ENCODE measurements at places on chromosomes 3 and 15.
A peak's percentile ranks its signal among the peaks of the same experiment; 100 is the strongest.

GRCh38 chr15:101445562-101446517 is 43.7 kb downstream of the PCSK6 start:
- peak; percentile 31 for DNase-seq

DNA sequence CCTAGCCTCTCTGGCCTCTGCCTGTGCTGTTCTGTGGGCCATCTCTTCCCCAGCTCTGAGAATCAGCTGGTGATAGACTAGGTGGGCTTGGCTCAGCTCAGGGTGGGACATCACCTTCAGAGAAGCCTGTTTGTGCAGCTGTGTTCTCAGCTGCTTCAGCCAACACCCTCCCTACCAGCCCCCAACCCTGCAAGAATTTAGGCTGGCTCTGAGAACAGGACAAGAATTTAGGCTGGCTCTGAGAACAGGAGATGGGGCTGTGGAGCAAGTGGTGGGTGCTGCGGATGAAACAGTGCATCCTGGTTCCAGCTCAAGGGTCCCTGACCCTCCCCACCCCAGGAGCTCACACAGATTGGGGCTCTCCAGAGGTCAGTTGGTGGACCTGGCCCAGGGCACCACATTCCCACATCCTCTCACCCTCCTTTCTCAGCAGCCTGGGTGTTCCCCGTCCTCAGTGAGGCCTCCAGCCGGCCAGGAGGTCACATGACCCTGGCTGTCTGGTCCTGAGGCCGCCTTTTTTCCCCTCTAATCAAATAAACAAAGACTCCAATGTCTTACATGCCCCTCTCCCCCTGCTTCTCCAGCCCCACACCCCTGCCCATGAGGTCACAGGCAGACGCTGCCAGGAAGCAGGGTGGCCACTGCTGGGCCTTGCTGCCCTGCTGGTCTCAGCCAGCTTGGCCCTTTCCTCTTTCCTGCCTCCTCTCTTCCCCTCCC is 14.9 kb downstream of the PLEKHO2 start:
- DNase-seq: no peak

GRCh38 chr3:25493786-25494185 is 65.7 kb downstream of the RARB start:
- DNase-seq: no peak

DNA sequence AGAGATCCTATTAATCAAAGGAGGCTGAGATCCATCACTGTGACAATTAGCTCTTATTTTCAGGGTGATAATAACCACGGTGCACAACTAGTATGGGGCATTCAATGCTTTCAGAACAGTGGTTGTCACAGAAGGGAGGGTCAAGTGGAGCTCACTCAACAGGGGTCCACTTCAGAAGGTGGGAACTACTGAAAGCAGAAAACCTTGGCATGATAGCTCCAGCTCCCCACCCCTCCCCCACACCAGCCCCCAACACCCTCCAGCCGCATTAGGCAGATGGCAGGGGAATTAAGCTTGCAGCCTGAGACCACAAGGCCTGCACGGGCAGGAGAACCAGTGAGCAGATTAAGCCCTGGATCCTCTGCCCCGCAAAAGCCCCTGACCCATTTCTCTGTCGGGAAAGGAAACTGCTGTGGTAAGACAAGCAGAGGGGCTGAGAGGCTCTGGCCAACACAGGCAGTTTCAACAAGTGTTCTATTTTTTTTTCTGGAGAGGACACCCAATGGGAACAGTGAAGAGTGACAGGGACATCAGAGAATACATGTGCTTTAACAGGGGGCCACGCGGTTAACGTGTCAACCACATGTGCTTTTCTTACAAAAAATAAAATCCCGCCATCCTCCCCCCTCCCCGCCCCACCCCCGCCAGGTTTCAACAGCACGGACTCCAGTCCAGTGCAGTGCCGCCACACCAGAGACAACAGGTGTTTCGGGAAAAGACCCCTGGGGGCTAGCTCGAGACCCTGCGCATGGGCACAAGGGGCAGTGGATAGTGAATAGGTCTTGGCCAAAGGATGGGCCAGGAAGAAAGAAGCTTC is 997 bp downstream of the FYCO1 start:
- no peak for DNase-seq

DNA sequence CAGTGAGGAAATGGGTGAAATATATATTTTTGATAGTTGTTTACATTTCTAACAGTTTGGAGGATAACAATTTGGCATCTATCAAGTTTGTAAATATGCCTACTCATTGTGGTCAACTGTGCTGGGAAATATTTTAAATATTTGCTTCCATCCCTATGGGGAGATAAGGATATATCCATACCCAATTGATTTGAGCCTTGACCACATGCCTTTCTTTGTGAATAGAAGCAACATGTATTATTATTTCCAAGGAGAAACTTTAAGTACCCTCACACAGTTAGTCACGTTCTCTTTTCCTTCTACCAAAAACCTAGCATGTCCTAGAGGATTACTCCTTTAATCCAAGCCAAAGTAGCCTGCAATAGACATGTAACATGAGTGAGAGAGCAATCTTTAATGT is 245.4 kb upstream of the CBLB start:
- no peak for DNase-seq

GRCh38 chr15:35557544-35557943 is 11.6 kb upstream of the DPH6 start:
- DNase-seq: no peak

- DNase-seq: no peak
Observed at GRCh38 chr3:118766306-118766669, 268.4 kb downstream of the IGSF11 start.

DNA sequence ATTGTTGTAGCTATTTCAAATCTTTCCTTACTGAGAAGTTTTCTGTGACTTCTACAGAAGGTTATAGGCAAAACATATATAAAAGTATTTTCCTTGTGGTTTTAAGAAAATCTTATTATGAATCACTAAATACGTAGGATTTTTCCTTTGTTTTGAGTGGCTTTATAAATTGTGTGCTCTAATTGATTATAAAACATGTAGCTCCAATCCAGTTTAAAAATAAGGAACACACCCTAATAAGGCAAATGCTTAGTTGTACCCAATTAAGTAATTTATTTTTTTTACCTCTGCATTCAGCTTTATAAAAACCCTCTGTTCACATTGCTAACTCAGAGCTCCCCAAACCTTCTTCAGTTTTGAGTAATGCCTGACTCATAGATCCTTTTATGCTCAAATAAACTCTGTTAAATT is 408.0 kb downstream of the NAALADL2 start:
- DNase-seq: no peak

- DNase-seq: no peak
Observed at GRCh38 chr3:25094932-25095685, 333.0 kb upstream of the RARB start.

DNA sequence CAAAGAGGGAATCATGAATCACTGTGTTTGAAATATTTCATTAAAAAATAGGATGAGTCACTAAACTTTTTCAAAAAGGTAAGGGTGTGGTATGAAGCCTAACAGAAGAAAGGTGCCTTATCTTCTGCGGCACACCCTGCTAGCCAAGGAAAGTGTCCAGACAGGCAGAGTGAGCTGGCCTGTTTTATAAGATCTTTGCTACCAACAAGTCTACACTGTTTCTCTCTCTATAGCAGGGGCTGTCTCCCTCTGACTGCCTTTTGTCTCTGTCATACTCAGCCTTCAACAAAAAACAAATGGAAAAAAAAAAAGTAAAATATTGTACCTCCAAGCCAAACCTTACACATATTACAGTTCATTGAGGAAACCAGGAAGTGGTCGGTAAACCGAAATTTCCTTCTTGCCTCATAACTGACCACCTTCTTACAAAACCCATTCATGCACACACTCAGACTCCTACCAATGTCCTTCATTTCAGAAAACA is 9.1 kb downstream of the ZDHHC3 start:
- peak; percentile 43 for DNase-seq

DNA sequence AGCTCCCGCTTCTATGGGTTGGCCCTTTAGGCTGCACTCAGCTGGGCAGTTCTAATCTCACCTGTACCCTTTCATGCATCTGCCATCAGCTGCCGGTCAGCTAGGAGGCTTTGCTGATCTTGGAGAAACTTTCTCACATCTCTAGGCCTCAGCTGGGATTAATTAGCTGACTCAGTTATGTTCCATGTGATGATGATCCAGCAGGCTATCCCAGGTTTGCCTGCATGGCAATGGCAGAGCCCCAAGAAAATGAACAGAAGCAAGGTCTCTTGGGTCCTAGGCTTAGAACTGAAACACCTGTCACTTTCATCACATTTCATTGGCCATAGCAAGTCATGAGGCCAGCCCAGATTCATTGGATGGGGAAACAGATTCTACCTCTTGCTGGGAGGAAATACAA is 304.6 kb upstream of the TBC1D5 start:
- no peak for DNase-seq

GRCh38 chr15:57213862-57214261 is 162.4 kb upstream of the CGNL1 start:
- peak; percentile 72 for DNase-seq

DNA sequence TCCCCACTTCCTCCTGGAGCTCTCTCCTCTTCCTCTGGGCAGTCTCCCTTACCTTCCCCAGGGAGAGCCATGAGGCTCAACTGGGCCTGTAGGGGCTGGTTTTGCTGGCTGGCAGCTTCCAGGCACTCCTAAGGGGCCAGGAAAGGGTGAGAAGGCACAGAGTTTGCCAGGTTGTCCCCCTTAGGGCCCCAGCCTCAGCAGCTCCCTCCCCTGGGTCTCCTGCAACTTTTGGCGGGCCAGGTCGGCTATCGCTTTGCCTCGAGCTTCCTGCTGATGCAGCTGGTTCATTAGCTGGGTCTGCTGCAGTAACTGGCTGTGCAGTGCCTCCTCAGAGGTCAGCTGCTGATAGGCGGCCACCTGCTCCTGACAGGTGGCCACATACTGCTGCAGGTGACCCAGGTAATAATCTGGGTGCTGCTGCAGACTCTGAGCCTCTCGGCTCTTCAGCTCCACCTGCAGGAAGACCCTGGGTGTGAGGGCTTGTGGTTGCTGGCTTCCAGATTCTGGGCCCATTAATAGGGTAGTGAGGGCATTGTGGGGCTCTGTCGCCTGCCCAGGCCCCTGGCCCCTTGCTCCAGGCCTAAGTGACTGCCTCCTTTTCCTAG is 29.7 kb upstream of the OR4F6 start:
- DNase-seq: no peak

- no peak for DNase-seq
Observed at GRCh38 chr3:191143224-191143623, 55.8 kb upstream of the OSTN start.

GRCh38 chr15:55007561-55007960 is 189.2 kb downstream of the RSL24D1 start:
- peak; percentile 12 for DNase-seq

GRCh38 chr3:129002573-129003569 is 1.8 kb downstream of the EFCC1 start:
- no peak for DNase-seq

Measured in common myeloid progenitor, CD34-positive (primary cell).